Activated effector memory CD4-positive, alpha-beta T cell treated with Interleukin-2 at 50 U/mL for 16 hours (primary cell): ENCODE measurements at places on chromosomes 12 and 14.

DNA sequence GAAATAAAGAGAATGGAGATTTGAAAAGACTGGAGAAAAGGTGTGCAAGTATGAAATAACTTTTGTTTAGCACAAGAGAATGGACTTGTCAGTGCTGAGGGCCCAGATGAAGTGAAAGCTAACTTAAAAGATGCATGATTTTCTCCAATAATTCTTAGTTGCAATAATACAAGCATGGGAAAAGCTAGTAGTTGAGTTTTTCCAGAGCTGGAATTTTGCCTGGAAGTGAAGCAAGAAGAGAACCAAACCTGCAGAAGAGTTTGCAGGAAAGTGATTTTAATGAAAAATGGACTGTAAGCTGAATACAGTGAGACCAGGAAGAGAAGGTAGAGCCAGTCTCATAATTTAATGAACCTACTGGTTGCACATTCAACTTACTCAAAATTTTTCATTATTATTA is 69.3 kb upstream of the FSCB start:
- no peak for DNase-seq

- no peak for DNase-seq
Observed at GRCh38 chr12:110813285-110813684, 33.5 kb upstream of the CCDC63 start.

DNA sequence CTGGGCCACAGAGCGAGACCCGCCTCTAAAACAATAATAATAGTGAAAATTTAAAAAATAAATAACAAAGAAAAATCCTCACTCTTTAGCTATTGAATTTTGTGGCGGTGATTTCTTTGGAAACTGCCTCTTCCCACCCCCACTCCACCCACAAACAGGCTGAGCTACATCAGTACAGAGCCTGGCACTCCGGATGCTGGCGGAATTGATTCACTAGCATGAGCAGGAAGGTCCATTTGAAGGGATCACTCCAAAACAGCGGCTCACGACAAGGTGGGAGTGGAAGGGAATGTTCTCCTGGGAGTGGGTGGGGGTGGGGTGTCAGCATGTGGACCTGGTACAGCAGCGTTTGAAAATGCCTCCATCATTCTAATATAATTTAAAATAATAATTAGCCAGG is 26.1 kb downstream of the CCDC177 start:
- no peak for DNase-seq

GRCh38 chr12:6754411-6754810 is 1.5 kb upstream of the MLF2 start:
- DNase-seq, result no peak

DNA sequence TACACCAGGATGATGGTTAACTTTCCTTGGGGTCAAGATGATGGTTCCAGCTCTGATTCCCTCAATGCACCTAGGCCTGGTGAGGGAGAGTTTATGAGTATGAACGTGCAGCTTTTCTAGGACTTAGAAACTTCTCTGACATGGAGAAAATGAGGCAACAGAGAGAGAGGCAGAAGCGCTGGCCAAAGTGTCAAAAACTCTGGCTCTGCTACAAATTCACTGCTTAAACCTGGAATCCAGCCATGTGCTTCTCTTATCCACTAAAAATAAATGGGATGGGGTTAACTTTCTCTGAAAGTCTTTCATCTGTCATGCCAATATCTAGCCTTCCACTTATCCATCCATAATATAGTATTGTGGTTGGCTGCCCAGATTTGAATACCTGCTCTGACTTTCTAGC is 568.7 kb downstream of the MED13L start:
- DNase-seq, result no peak

- DNase-seq, result no peak
Observed at GRCh38 chr12:52598966-52599365, 2.3 kb downstream of the KRT72 start.

DNA sequence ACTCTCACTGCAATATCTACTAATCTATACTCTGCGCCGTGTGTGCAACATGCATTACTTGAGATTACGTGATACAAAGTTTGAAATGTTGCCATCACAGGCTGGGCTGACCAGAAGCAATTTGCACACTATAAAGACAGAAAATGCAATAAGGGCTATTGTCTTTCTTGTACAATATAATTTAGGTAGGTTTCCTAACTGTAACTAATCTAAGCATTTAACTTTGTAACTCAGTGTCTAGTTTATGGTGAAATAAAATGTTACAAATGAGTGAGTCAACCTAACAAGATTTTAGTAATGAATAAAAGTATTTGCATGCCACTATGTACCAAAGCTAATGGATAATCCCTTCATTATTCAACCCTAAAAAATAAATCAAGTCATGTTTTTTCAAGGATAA is 57.8 kb downstream of the LRP6 start:
- DNase-seq, result no peak

DNA sequence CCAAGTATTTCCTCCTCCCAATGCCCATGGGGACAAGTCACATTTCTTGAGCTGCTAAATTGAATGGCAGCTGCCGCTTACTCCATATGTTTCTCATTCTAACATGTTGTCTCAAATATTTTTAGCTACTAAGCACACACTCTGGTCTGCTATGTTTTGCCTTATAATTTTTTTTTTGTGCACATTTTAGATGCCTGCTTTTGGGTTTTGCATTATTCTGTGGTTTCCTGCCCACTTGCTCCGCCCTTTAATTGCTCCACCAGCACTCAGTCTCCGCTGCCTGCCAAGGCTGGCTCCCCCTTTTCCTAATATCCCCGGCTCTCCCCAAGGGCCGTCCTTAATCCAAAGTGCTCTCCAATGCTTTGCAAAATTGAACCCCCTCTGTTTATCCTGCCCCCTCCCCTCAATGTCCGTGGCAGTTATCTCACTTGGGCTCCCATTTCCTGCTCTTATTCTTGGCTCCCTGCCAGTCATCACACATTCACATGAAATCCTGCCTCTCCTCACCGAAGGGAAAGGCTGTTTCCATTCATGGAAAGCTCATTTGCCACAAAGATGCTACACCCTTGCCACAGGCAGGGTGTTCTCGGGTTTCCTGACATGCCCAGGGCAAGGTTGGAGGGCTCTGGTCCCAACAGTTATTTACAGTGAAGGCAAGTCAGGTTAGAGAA is 79.4 kb downstream of the C12orf75 start:
- peak; percentile 4 for DNase-seq

GRCh38 chr12:69000540-69001243 is 67.7 kb upstream of the CPM start:
- DNase-seq, result no peak

DNA sequence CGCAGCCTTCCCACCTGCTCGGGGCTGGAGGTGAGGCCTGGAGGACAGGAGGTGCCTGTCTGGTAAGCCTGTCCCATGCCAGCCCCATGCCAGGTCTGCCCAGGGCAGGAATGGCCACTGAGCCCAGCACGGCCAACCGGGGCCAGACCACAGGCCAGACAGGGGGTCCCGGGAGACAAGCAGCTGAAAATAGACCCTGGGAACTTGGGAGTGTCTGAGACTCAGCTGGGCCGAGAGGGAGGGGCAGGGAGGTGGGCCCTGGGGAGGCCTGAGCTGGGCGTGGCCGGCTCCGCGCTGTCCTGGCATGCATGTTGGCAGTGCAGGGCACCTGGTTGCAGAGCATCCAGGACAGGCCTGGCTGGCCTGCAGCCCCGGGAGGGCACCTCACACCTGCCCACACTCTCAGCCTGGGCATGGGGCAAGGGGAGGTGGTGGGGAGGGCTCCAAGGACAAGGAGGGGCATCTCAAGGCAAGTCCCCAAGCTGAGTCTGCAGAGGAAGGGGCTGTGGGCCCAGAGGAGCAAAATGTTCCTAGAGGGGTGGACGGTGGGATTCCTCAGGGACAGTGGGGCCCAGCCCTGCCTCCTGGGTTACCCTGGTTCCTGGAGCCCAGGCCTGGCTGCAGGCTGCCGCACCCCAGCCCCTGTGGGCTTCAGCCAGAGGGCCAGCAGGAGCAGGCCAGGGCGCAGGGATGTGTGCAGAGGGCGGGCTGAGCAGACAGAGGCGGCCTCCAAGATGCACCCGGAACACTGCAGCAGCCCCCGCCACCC is 3.2 kb upstream of the CRIP1 start:
- no peak for DNase-seq

DNA sequence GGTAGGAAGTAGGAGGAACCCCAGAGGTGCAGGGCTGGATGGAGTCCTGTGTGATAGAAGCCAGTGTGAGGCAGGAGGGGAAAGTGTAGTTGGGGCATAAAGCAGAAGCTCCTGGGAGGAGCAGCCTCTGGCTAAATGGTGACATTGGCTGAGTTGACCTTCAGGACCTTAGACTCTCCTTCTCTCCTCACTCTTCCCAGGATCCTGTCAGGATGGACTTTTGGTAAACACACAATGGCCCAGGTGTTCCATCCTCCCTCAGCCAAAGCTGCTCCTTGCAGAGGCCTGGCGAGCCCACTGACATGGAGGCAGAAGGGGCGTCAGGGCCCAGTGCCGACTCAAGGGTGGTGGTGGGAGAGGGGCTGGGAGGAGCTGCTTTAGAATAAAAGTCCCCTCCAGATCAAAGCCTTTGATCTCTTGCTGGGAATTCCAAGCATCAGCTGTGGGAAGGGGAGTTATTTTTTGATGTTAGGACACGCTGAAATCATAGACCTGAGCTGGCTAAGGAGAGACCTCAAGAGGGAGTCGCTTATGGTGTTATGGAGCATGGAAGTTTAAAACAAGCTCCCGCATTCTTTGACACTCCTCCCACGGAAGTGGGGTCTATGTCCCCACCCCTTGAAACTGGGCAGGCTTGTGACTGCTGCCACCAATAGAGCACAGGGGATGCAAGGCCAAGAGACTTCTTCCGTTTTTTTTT is 44.1 kb downstream of the SMIM41 start:
- no peak for DNase-seq

DNA sequence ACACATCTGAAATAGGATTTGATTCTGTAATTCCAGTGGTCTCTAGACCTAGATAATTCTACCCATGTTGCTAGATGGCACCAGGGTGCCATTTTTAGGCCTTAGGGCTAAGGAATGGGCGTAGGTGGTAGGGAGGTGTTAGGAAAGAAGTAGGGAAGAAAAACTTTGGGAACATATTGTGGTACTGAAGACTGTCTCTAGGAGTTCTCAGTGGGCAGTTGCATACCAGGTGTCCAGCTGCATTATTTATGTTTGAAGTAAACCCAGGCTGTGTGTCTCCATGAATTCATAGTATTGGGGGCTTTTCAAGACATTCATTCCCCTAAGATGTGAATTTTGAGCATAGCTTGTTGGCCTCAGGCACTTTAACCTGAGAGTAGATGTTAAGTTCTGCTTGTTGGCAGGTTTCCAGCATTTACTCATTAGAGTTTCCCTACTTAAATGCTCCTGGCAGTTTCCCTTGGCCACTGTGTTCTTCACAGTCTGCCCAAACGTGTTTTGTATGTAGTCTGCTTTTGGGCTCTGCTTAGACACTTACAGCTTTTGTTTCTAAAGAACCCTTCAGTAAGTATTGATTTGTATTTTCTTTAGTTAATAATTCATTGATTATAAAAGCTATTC is 31.5 kb upstream of the CCT2 start:
- DNase-seq, result no peak

DNA sequence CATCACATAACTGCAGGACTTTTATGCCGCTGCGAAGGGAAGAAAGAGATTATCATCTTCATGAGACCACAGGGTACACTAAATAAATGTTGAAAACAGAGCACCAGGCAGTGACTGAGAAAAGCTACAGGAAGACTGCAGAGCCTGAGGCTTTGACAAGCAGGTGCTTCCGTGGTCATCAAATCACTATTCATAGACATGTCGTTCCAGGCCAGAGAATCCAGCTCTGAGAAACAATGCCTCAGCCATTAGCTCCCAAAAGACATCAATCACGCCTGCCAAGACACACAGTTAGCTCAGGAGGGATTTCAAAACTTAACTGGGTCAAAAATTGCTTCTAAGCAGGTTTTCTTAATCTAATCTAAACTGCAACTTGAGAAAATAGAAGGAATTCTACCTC is 47.2 kb upstream of the GARIN6 start:
- no peak for DNase-seq

- no peak for DNase-seq
Observed at GRCh38 chr14:59785629-59786028, 84.9 kb downstream of the RTN1 start.

GRCh38 chr14:92282669-92283068 is 40.3 kb upstream of the SLC24A4 start:
- DNase-seq, result no peak

- no peak for DNase-seq
Observed at GRCh38 chr14:77319422-77319821, 1.3 kb downstream of the POMT2 start.

- DNase-seq, result no peak
Observed at GRCh38 chr14:92280554-92281262, 42.3 kb upstream of the SLC24A4 start.

- no peak for DNase-seq
Observed at GRCh38 chr12:65877836-65878235, 53.6 kb downstream of the HMGA2 start.

DNA sequence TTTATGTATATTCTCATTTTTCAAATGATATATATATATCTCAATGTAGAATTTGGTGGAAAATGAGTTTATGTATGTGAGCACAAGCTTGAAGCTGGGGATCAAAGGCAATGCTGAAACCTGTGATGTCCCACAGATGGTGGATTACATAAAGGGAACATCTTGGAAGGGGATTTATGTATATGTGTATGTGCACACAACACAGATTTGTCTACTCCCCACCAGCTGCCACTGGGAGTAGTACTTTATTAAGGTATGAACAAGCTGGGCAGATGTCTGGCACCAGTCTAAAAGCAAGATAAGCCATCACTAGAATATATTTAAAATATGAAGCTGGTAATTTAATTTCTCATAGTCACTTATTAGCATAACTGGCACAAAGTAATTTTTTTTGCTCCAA is 895.6 kb downstream of the SLC6A15 start:
- no peak for DNase-seq

DNA sequence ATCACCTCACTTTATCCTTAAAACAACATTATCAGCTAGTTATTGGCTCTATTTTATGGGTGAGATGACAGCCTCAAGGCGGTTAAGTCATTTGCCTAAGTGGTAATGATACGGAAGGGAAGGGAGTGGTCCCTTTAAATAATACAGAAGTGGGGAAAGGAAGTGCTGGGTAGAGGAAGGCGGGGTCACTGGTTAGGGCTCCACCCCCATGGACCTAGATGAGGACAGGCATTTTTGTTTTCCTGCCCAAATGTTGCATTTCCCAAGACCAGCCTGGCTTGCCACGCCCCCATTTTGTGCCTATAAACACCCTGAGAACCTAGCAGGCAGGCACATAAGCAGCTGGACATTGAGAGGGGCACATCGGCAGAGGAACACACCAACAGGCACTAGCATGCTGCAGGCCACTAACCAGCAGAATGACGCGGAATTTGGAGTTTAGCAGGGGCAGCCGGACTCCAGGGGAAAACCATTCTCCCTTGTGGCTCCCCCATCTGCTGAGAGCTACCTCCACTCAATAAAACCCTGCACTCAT is 100.9 kb downstream of the EPS8 start:
- no peak for DNase-seq
